ENCODE measurements at places on chromosomes 6 and 20.

- DNase-seq = no peak
These were observed 54.4 kb downstream of the TPD52L1 start for GRCh38 chr6:125207956-125208355.

- no peak for DNase-seq
These were observed 49.4 kb downstream of the ANKRD60 start for GRCh38 chr20:58179083-58179431.

DNA sequence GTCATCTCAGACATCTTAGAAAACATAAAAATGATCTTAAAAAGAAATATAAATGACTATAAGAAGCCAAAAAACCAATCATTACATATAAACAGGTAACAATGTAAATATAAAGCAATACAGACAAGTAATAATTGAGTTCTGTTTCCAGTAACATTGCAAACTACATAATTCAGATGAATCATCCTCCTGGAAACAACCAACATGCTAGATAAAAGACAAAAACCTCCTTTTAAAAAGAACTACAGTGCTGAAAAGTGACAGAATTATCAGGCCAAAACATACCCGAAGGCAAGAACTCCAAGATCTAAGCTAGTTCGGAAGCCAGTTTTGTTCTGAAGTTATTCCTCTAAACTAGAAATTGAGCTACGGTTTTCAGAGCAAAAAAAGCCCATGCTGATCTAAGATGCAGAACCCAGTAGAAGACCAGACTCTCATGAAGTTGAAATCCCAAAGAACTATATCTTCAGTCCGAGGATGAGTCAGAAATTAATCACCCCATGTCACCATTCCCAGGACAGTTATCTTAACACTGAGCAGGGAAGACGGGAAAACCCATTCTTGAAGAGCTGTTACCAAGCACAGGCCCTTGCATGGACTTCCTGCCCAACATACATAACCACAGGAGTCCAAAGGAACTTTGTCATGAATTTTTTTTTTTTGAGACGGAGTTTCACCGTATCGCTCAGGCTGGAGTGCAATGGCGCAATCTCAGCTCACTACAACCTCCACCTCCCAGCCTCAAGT is 9.8 kb downstream of the PGM3 start:
- no peak for DNase-seq

DNA sequence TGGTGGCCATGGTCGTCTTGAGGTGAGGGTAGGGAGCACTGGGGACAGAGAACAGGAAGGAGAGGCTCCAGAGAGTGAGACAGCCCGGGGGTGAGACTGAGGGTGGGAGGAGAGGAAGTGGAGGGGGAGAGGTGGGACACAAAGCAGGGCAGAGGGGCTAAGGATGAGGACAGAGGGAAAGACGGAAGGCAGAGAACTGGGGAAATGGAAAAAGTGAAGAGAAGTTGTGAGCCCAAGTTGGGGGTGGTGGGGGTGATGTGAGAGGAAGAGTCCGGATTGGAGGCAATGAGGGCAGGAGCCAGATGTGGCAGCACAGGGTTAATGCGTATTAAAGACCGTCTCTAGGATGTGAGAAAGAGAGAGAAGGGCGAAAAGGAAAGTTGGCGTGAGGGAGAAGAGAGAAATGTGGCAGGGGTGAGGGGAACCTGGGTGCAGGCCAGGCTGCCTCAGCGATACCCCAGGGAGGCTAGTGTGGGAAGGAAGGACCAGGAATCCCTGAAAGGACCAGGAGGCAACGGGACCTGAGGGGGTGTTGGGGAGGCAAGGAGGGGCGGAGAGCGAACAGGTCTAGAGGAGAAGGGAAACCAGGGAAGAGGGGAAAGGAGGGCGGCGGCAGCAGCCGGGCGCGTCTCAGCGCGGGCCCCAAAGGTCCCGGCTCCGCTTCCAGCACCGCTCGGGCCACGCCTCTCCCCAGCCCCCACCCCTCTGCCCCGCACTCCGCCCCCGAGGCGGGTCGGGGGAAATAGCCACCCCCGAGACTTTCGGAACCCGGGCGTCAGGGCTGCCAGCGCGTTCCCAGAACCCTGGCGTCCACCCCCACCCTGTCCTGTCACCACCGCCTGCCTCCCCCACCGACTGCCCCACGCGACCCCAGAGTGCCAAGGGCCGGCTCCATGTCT is at the start of gene PPP1R18:
Gene PPP1R18, minus strand, starts transcription at position 637 of the 899 bp plus-strand sequence. Its CDS starts 627 bp downstream, at position 10.
- no peak for DNase-seq

- DNase-seq = no peak
These were observed 33.5 kb upstream of the MCM3 start for GRCh38 chr6:52317841-52318581.

- no peak for DNase-seq
These were observed 899.0 kb downstream of the TFAP2A start for GRCh38 chr6:9515633-9516606.

Data from NCI-H187 (cell line).